Dermis microvascular lymphatic vessel endothelial cell (primary cell): ENCODE measurements at places on chromosomes 1 and 21. TPM values are rescaled to one million over a fixed set of nuclear protein-coding genes. Genes with fewer than 3 reads are reported as not detected.

DNA sequence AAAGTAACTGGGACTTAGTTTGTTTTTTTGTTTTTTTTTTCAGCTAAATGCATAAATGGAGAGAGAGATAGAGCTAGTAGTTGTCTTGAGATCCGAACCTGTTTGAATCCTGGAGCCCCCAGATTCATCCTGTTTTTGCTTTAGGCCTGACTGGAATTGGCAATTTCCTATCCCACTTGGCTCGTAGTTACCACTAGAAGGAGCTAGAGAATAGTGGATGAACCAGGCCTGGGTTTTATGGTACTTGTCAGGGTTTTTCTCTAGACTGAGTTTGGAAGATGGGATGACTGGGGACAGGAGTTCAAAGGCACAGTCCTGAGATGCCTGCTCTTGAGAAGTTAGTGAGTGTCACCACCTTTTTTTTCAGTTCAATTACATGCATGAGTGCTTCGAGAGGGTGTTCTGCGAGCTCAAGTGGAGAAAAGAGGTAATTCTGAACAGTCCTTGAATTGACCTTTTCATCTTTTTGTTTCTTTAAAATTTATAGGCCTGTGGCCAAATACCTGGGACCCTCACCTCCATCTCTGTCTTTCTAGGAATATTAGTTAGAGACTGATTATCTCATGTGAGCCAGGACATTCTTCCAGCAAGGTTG, 23.4 kb downstream of the CELF3 start:
- DNase-seq, result peak; percentile 65

The C1orf141 gene
- not detected in 2 replicates for total RNA-seq

- no peak for DNase-seq
Measured at GRCh38 chr21:32087447-32087846, 191.4 kb downstream of the MIS18A start.

- DNase-seq, result no peak
Measured at GRCh38 chr21:41630249-41630648, 122.3 kb upstream of the TMPRSS2 start.

DNA sequence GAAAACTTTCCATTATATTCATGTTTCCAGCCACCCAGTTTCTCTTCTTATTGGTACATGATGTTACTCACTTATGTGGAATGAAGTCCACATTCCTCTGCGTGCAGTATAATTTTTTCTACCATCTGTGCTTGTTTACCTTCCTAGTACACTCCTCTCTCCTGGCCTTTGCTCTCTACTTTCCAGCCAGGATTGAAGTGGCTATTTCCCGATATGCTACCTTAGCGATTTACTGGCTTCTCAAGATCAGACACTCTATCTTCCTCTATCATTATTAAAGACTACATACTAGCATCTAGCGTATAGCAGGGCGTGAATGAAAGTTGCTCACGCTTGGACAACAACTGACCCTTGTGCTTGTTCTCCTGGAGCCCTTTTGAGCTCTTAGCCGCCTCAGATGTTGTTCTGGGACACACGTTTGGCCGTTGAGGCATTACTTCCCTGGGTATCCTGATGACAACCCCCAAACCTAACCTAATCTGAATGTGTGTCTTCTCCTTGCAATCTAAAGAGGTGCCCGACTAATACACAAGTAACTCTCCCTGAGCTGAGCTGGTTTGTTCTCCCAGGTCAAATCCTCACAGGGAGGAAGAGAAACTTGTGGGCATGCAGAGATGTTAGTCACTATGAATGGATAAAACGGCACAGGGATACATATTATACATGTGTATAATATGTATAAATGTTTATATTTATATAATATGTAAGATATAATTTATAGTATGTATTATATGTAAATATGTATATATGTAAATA, 13.4 kb upstream of the MTARC2 start:
- DNase-seq, result peak; percentile 79
